ENCODE measurements at places on chromosomes 5 and 9.

DNA sequence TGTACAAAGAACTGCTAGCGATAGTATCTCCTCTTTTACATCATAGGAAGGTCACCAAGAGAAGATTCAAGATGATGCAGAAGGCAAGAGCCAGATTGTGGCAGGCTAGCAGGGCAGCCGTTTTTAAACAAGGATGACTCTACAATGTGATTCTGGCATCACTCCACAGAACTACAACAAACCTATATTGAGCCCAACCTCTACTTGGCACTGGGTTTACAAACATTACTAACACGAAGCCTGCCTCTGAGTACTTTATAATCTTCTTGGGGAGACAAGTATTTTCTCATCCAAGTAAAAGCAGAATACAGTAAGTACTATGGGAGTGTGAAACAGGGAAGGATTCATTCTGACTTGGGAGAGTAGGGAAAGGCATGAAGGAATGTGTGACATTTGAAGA lies 448.6 kb downstream of the ZNF608 start:
- peak; percentile 10 for DNase-seq

DNA sequence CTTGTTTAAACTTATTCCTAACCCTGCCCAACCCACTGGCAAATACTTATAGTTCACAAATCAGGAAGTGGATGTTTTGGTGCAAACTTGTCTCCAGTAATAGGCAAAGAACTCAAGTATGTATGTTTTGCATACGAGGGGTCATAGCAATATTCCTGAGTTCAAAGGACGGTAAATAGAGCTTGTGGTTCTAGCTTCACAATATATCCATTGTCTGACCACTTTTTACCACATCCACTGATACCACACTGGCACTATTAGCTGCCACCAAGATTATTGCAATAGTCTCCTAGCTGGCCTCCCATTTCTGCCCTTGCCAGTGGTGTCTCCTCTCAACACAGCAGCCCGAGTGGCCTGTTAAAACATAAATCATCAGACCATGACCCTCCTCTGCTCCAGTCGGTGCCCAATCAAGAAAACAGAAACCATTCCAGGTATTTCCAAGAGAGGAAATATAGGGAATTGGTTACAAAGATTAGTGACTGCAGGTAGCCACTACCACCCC lies 17.0 kb downstream of the GRXCR2 start:
- no peak for DNase-seq

- DNase-seq: no peak
Observed at GRCh38 chr5:89267788-89268187, 384.8 kb upstream of the MEF2C start.

GRCh38 chr9:87071473-87071872 lies 124.2 kb upstream of the GAS1 start:
- no peak for DNase-seq

GRCh38 chr5:154221371-154221896 lies 30.9 kb downstream of the GALNT10 start:
- DNase-seq: no peak
